Activated naive CD4-positive, alpha-beta T cell treated with Interleukin-2 at 50 U/mL for 16 hours (primary cell): ENCODE measurements at places on chromosomes 4 and X.
A peak's percentile ranks its signal among the peaks of the same experiment; 100 is the strongest.

DNA sequence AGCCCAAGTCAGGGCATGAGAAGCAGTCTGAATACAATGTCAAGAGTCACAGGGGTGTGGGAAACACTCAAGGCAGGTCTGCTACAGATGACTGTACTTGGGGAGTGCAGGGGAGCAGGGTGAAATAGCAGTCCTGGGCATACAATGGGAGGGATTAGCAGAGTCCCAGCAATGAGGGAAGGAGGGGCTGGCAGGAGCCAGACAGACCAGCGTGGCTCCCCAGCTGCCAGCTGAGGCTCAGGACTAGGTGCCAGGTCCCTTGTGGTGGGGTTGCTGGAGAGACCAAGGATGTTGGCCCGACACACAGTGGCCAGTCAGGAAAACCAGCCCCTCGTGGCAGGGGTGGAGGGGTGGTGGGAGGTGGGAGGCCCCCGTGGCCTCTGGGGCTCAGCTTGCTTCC lies 86.6 kb downstream of the RTL5 start:
- DNase-seq: no peak

- peak; percentile 83 for DNase-seq
Observed at GRCh38 chrX:1582686-1583437, 8.5 kb upstream of the AKAP17A start.

DNA sequence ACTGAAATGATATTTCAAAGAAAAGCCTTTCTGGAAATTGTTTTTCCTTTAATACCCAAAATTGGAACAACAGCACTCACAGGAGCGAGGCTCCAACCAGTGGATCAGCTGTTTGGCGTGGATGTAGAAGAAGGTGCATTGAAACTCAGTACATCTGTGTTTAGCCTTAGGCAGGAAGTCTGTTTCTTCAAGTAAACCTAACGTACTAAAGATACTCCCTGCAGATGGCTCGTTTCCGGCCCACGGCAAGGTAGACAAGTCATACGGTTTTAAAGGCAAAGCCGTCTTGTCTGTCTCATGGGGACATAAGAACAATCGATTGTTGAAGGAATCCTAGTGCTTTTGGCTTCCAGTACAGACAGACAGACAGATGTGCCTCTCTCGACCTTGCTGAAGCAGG lies 50.0 kb upstream of the CLCN4 start:
- peak; percentile 56 for DNase-seq

DNA sequence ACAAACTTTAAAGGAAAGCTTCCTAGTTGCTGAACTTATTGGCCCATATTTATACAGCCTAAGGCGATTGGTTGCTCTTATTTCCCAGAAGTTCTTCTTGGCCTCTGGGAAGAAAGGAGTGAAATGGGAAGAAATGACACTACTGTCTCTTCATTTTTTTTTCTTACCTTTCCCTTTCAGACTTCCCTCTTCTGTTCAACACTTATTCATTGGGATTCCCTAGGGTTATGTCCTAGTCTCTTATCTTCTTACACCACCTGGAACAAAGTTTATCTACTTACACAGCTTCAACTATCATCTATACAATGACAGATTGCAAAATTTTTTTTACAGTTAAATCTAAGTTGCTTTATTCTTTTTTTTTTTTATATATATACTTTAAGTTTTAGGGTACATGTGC lies 68.0 kb downstream of the SNX12 start:
- no peak for DNase-seq

DNA sequence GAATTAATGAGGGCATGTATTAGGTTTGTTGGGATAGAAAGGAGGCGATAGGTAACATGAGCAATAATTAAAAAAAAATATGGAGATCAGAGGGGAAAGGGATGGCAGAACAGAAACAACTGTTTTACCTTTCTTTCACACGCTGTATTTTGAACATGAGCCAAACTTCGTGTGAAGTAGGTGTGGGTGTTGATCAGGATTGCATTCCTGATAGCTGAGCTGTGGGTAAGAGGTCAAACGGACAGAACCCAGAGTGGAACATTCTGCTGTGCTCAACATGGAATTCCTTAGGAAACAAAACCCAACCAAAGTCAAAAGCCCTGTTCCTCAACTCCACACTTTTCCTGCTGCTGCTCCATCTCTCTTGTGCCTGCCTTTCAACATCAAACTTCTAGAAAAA lies 162.5 kb upstream of the CASK start:
- DNase-seq: no peak
